ENCODE measurements at places on chromosomes 3 and 15. TPM values are rescaled to one million over a fixed set of nuclear protein-coding genes. Genes with fewer than 3 reads are reported as not detected.

The TMC3 gene
- 0.10 TPM for total RNA-seq

DNA sequence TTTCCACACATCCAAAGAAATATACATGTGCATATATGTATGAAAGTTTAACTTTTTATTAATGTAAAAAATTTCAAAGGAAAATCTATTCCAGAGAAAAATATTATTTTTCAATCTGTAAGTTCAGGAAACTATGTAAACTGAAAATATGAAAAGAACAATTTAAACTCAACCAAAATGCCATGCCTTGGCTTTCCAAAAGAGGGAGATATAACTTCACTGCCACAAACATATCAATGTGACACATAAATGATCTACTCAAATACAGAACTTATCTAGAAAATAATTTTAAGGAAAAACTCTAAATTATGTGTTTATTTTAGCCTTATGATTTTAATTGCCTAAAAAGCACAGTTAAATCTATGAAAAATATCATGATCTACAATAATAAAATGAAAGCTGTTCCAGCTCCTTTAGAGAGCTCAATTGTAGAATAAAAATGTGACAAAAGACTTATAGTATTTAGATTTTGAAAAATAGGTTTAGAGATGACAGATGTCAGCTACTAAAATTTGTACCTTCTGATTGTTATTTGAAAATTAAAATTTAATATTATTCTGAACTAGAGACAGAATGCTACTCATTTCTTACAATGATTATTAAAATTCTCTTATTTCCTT, 94.8 kb downstream of the GBE1 start:
- no peak for DNase-seq

GRCh38 chr15:91268510-91268909, 168.5 kb downstream of the SV2B start:
- DNase-seq = no peak

DNA sequence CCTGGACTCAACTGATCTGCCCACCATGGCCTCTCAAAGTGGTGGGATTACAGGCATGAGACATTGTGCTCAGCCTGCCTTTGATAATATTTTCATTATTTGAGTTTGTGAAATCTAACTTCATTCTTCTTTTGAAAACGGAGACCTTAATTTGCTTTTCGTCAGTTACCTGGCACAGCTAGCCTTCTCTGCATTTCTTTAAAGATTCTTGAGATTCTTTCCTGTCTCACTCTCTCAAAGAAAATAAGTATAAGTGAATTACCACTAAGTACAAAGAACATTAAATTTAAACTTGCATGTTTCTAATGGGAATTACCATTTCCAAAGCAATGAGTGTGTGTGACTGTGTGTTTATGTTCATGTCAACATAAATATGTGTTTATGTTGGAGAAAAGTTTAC, 187.9 kb downstream of the NFKBIZ start:
- DNase-seq = no peak

DNA sequence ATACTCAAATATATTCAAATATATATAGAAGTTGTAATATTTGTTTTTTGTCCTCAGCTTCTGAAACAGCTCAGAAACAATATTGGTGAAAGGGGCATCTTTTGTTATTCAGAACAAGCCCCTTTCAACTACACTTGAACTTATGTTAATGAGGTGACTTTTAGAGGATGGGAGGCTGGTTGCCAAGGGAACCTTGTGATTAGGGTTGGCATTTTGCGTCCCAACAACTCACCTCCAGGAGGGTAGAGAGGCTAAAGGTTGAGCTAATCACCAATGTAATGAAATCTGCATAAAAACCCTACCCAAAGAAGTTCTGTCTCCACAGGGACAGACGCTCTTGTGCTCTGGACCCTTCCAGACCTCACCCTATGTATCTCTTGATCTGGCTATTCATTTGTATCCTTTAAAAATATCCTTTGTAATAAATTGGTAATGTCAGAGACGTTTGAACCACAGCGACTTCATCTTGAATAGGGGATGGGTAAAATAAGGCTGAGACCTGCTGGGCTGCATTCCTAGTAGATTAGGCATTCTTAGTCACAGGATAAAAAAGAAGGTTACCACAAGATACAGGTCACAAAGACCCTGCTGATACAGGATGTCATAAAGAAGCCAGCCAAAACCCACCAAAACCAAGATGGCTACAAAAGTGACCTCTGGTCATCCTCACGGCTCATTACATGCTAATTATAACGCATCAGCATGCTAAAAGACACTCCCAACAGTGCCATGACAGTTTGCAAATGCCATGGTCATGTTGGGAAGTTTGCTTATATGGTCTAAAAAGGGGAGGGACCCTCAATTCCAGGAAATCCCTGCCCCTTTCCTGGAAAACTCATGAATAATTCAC, 111.1 kb downstream of the FMN1 start:
- no peak for DNase-seq

- DNase-seq = no peak
These were observed at the start of gene TF for GRCh38 chr3:133745981-133746711. TSS of gene TF (plus strand) at chr3:133746393. CDS start at chr3:133746441, 48 bp downstream.

- no peak for DNase-seq
These were observed 81.7 kb upstream of the CCNL1 start for GRCh38 chr3:157241599-157241998.
